ENCODE measurements at places on chromosomes 5 and 9.
A peak's percentile ranks its signal among the peaks of the same experiment; 100 is the strongest.

DNA sequence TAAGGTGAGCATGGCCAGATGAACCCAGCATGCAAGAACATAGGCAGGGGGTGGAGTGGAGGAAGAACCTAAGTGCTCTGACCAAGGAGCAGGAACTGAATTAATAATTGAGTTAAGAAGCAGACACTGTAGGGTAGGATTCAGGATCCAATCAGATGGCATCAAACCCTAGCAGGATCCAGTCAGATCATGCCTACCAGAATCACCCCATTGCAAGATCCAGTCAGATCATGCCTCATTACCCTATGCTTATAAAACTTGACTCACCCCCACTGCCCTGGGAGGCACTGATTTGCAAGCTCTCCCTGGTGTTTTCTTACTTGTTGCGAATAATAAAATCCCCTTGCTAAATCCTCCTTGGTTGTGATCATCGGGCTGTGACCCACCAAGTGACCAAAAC, 19.7 kb downstream of the TUSC1 start:
- DNase-seq: no peak

DNA sequence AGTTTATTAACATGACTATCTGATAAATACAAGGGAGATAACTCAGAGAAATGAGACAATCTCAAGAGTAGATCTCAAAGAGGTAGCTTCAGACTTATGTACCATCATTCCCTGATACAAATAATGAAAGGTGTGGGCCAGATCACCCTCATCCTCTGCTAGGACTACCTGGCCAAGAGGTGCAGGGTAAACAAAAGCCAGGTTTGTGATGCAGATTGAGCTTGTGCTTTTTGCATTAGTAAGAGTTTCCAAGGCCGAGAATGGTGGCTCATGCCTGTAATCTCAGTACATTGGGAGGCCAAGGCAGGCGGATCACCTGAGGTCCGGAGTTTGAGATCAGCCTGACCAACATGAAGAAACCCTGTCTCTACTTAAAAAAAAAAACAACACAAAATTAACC, 8.9 kb upstream of the SPIN1 start:
- DNase-seq: no peak

DNA sequence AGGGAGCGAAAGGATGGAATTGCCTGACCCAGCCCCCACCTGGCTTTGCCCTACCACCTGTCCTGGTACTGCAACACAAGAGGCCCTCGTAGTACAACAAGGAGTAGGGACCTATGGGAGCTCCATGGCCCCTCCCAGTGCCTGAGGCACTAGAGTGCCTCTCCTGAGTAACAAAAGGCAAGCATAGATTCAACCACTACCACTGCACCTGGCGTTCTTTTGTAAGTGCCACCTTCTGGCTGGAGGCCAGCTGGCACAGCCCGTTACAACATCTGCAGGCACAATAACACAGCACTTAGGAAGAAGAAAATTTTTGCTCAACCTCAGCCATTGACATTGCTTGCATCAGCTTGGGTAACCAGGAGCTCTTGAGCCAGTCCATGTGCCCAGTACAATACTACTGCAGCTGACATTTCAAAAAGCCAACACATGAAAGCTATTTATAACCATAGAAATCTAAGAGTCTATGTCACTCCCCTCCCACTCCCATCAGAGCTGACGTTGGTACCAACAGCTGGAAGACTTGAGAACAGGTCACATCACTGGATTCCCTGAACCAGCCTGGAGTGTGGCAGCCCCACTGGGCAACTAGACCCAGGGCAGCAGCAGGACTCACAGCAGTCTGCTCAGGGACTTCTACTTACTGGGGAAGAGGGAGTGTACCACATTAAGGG, 17.7 kb upstream of the FAM174A start:
- no peak for DNase-seq

DNA sequence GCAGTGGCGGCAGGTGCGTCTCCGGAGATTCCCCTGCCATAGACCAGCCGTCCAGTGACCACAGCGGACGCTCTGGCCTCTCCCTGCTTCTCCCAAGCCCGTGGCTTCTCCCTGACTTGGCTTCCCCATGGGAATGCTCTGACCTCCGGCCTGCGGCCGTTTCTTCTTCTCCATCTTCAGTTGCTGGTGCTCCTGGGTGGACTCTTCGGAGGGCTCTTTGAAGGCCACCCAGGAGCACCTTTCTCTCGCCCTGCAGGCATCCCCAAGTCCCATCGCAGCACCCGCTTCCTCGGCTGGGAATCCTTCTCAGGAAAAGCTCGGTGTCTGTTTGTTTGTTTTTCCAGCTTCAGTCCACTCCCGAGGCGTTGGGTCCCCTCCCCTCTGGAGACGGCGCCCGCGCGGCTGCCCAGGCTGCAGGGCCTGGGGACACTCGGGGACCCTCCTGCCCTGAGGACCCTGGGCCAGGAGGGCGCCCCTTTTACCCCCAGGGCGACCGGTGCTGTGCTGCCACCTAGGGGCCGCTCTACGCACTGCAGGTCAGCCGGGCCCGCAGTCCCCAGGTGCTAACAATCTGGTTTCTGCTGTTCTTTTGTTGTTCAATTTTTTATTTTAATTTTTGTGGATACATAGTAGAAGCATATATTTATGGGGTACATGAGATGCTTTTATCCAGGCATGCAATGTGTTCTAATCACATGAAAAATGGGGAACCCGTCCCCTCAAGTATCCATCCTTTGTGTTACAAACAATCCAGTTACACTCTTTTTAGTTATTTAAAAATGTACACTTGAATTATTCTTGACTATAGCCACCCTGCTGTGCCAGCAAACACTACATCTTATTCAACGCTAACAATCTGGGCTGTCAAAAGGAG, 197.9 kb upstream of the ADAMTS16 start:
- DNase-seq: no peak

DNA sequence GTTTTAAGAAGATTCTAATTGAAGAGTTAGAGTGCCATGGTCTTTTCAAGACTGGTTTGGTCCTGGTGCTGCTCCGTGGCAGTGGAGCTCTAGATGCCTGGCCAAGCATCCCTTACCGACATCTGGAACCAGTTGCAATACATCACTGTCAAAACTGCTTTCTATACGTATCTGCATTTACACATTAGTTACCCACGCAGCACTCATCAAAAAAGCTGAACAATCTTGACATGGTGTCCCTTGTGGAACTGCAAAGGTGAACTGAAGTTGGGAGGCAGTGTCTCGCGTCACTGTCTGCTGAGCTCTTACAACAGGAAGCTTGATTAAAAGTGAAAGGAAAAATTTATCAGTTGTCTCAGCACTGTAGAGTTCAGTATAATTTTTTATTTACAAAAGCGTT, 82.6 kb downstream of the PBX3 start:
- DNase-seq: peak; percentile 81

DNA sequence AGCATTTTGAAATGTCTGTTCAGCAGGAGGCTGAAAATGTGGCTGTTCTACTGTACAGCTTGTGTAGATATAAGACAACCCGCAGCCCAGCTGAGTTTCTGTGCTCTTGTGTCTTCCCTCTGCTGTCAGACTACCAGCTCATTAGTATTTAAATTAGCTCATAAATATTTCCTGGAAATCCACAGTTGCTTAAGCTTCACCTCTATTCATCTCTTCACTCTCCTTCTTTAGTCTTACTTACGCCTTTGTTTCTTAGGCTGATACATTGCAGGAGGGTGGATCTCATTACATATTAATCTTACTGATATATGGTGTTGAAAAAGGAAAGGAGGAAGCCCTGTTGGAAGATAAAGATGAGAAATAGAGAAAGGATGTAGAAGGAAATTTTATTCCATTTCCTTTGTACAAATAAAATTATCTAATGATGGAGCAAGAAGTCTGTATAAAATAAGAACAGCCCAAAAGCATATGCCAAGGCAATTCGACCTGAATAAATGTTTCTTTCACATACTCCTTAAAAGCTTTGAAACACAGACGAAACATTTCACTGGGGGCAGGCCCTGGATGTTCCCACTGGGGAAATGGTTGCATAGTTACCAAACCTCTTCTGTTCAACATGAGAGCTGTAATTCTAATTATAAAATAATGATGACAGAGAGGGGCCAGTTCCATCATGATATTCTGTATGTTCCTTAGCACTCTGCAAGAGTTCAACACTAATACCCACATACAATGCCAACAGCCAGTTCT, 111.8 kb upstream of the APC start:
- DNase-seq: no peak

DNA sequence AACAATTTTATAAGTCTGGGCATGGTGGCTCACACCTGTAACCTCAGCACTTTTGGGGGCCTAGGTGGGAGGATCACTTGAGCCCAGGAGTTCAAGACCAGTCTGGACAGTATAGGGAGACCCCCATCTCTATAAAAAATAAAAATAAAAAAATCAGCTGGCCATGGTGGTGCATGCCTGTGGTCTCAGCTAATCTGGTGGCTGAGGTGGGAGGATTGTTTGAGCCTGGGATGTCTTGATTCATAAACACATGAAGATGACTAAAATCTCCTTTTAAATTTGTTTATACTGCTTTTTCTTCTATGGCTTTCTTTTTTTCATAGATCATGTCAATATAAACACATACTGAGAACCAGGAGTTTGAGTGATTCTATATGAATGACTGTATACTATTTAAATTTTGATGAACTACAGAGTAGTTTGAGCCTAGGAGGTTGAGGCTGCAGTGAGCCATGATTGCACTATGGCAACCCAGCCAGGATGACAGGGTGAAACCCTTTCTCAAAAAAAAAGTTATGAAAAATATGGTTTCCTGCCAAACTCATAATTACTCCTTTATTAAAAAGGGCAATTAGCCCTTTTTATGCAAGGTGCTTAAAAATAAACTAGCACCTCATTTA, 14.2 kb downstream of the RIC1 start:
- DNase-seq: no peak

DNA sequence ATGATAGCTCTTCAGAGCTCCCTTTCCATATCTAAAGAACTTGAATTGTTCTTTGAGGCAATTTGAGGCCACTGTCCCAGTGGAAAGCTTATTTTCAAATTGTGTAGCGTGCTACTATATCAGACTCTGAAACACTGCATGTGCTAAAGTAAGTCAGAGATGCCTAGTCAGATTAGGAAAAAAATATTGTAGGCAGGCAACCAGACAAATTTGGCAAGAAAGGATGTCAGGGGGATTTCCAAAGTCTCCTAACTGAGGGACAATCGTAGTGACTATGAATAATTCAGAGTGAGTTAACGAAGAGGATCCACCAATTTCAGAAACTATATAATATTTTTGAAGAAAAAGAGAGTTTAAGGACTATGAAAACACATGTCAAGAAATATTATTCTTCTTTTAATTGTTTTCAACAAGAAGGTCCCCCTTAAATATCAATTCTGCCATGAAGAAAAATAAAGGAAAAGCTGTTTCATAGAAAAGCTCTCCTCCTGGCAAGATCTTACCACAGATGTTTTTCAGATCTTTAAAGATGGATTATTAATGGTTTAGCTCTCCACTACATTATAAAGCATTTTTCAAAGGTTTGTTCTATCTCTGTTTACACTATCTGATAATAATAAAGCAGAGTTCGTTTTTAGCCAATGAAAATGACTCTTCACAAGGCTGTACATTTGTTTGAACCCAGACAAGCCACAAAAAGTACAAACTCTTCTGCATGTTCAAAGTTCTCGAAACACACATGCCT, 273.5 kb upstream of the PTGER4 start:
- peak; percentile 38 for DNase-seq

DNA sequence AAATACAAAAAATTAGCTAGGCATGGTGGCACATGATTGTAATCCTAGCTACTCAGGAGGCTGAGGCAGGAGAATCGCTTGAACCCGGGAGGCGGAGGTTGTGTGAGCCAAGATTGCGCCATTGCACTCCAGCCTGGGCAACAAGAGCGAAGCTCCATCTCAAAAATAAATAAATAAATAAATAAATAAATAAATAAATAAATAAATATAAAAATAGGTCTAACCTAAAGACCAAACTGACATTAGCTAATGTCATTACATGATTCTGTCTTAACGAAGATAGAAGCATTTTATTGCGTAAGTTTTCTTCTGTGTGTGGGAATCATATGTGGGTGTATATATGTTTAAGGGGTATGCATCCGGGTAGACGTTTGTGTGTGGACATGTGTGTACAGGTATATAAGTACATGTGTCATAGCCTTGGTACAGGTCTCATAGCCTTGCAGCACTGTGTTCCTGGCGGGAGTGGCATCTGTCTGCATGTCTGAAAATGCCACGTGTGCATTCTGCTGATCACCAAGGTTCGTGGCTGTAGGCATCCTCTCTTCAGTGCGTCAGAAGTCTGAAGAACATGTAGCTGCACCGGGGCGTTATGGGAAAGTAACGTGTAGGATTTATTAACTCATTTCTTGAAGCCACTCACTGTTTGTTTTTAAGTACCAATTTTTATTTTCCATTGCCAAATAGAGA, 298.1 kb downstream of the NR3C1 start:
- DNase-seq: no peak

DNA sequence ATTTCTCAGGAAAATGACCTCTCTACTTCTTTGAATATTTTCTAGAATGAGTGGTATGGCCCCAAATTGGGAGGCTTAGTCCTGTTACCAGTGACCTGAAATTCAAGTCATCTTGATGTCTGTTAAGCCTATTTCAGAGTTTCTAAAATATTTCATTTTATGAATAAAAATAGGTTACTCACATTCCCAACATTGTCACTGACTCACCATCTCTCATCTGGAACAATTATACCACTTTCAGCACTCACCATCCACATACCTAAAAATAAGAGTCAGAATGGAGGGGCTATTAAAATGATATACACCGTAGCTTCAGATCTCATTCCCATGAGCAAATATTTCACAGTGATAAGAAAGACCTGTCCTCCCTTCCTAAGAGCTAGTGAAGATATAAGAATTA, 71.8 kb downstream of the KIAA1958 start:
- no peak for DNase-seq

- DNase-seq: no peak
These were observed 64.4 kb downstream of the ARHGEF37 start for GRCh38 chr5:149645725-149646124.

GRCh38 chr9:86983620-86984259, 36.4 kb upstream of the GAS1 start:
- DNase-seq: no peak

GRCh38 chr5:38725371-38725865, 120.4 kb upstream of the OSMR start:
- no peak for DNase-seq

DNA sequence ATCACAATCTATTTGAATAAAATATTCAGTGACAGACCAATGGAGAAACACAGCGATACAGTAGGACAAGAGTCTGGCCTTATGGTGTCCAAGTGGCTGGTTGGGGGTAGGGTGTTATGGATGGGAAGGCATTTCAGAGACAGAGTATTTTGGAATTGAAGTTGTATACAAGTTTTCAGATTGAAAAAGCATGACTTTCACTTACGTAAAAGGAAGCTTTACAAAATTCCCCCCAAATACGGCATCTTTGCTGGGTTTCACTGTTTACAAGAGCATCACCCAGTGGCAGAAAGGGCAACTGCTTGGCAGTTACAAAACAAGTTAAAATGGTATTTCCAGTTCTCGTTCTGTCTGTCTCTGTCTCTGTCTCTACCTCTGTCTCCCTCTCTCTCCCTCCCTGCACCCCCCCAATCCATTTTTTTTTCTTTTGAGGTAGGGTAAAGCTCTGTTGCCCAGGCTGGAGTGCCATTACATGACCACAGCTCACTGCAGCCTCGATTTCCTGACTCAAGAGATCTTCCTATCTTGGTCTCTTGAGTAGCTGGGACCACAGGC, 86.2 kb downstream of the PTPN3 start:
- peak; percentile 15 for DNase-seq

GRCh38 chr5:117736698-117737097, 1162.1 kb upstream of the SEMA6A start:
- no peak for DNase-seq

- peak; percentile 4 for DNase-seq
These were observed 17.1 kb upstream of the OLFM1 start for GRCh38 chr9:135070198-135070951.

- DNase-seq: no peak
These were observed 231.3 kb downstream of the NPR3 start for GRCh38 chr5:32942225-32942989.

Measured in CD4-positive, alpha-beta T cell treated with Interleukin-4 for 1 hour (primary cell).